SK-N-SH (cell line): ENCODE measurements at places on chromosomes 5 and 9. TPM values are rescaled to one million over a fixed set of nuclear protein-coding genes. Genes with fewer than 3 reads are reported as not detected.
A peak's percentile ranks its signal among the peaks of the same experiment; 100 is the strongest.

GRCh38 chr5:22542340-22542739 is 310.8 kb downstream of the CDH12 start:
- no peak for DNase-seq

DNA sequence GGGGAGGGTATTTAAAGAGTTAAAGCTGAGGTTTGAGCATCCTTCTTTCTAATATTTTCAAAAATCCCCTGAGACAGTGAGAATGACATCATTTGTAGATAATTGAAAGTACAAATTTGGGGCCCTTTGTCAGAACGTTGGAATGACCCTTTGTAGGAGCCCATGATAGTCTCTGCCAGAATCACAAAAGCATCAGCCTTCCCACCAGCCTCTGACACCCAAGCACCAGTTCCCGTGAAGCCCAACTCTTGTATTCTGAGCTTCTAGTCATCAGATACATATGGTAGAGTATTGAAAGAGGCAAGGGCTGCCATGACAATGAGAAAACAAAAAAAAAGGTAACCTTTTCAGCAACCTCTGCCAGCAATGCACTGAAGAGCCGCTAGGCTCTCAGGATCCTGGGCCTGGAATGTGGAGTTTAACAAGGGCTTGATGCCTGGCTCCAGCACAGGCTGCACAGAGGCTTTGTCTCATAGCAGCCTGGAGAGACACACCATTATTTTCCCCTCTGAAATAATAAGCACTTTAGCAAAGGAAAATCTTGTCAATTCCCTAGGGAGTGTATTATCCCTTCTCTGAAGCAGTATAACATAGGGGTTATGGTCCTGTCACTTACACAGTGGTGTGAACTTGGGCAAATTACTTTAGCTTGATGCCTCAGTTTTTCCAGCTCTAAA is 114.4 kb downstream of the ZNF608 start:
- DNase-seq = no peak

DNA sequence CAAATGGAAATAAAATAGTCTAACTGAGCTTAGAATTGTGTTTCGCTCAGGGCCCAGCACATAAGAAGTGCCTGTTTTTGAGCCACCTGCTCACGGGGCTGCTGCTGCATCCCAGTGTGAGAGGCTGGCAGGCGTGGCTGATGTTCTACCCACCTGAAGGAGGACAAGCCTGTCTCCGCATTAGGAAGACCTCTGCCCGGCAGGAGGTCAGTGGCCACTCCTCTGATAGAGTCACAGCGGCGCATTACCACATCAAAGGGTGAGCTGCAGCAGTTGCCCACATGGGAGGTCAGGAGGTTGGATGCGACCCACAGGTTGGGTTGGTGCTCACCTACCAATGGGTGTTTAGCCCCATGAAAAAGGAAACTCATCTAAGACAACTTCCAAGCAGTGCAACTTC is 3.7 kb upstream of the SLC6A7 start:
- no peak for DNase-seq

- no peak for DNase-seq
These were observed 136.3 kb upstream of the ASTN2 start for GRCh38 chr9:117551171-117551570.

DNA sequence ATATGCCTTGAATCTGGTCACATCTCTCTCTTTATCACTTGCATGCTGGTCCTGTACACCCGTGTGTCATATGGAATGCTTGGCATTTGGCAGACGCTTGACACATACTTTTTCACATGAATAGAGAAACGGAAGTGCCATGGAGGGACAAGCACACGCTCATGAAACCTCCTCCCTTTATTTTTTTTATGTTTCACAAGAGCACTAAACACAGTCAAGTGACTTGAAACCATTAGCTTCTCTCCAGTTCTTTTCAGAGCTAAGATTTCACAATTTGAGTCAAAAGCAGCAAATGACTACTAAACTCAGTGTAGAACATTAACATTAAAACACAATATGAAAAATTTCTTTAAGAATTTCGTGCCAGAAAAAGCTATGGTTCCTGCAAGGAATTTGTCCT is 151.1 kb downstream of the DOCK2 start:
- DNase-seq = no peak

GRCh38 chr9:107794259-107794658 is 304.7 kb upstream of the KLF4 start:
- no peak for DNase-seq

GRCh38 chr5:61363401-61364114 is 31.5 kb downstream of the ZSWIM6 start:
- no peak for DNase-seq

NIPAL4 gene
- 2.3 and 2.6 TPM in 2 replicates for polyA plus RNA-seq

GRCh38 chr9:98902516-98902915 is 41.2 kb upstream of the COL15A1 start:
- DNase-seq = no peak

DNA sequence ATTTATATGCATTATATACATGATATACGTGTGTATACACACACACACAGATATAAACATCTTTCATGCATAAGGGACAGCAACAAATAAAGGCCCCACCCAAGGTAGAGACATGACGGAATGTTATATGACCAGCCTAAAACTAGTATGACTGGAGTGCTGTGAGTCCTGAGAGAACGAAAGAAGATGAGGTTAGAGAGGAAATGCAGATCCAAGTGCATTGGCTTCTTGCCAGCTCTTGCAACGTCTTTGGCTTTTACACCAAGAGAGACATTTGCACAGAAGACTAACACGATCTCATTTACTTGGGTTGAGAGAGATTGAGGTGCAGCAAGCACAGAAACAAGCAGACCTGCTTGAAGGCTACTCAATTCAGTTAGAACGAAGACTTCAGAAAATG is 23.0 kb downstream of the CDH10 start:
- no peak for DNase-seq

DNA sequence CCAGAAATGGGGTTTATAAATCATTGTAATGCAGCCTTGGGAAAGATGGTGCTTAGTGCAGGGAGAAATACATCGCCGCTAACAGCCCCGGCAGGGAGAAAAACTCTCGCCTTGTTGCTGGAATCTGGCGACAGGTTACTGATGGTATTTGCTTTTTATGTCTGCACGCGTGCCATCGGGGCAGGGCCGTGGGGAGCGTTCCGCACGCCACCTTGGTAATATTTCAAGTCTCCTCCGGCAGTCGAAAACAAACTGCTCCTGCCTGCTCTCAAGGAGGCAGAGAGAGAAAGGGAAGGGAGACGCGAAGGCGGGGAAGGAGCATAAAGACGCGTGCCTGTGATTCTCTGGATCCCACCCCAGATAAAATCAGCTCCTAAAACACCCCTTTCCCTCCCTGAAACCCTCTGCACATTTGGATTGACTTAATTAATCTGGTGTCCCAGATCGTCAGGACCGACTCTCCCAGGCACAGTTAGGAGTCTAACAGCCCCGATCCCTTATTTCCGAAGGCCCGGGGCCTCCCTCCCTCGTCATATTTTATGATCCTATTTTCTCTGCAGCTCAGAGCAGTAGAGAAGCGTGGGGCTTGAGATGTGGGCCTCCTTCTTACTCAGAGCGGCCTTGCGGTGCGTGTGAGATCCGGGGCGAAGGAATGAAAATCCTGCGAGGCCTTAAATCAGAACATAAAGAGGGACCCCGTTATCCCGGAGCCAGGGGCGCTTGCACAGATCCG is 47.7 kb downstream of the CFAP77 start:
- DNase-seq = no peak

- DNase-seq = no peak
These were observed 145.3 kb downstream of the CACNA1B start for GRCh38 chr9:138022756-138023393.

- DNase-seq = no peak
These were observed 154.2 kb downstream of the DOCK2 start for GRCh38 chr5:169791251-169791650.

- peak; percentile 76 for DNase-seq
These were observed 63.1 kb downstream of the RCL1 start for GRCh38 chr9:4855841-4856240.

DNA sequence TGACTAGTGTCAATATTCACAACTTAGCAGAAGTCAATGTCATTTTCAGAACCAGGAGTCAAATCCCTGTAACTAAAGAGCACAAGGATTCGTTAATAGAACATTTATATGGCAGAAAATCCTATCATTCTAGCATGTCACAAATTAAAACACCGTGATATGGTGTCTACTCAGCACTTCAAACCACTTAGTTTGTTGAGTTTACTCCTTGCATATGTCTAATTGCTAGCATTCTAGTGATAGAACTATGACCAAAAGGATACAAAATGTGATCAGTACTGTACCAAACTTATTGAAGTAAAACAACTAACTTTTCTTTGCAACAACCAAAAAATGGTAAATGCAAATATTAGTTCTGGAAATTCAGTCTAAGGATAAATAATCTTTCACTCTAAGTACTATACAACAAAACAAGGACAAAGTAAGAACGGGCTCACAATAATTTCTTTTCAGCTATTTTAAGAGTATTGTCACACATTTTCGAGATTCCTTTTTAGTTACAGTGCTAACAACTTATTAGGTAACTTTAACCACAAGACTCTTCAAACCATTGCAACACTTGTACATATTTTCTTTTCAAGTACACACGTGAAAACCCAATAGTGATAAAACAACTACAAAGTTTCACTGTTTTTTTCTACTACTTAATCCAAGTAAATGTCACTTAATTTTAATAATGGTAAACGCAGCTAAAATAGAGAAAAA is 845.2 kb upstream of the CDH10 start:
- DNase-seq = no peak

- no peak for DNase-seq
These were observed 4.9 kb downstream of the FBXO38 start for GRCh38 chr5:148388696-148389095.

SRA1 gene
- 35.9 and 37.8 TPM in 2 replicates for polyA plus RNA-seq

- no peak for DNase-seq
These were observed 229.3 kb downstream of the PCSK1 start for GRCh38 chr5:96203761-96204160.

DNA sequence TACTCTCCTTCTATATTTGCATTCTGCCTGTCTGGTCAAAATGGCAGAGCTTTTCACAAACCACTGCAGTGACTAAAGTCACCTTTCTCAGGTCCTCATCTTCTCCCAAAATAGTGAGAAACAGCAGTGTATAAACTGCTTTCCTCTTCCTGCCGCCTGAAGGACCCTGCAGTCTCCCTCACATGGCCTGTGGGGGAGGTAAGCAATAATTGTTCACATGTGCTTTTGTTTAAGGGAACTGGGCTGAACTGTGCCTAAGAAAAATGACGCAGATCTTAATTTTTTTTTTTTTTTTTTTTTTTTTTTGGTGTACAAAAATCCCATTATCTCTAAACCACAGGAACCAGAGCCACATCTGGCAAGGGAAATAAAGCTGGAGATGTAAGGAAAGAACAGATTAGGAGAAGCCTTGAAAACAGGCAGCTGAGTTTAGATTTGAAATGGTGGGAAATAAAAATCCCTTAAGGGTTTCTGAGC is 131.7 kb upstream of the VLDLR start:
- DNase-seq = peak; percentile 73

HTR1A gene
- polyA plus RNA-seq = not detected in 2 replicates

AIF1L gene
- polyA plus RNA-seq = 0.26 and 0.50 TPM in 2 replicates

CCDC187 gene
- not detected in 2 replicates for polyA plus RNA-seq

SLC12A2 gene
- 5.6 and 6.4 TPM in 2 replicates for polyA plus RNA-seq

TRUB2 gene
- polyA plus RNA-seq = 18.8 and 23.3 TPM in 2 replicates

DNA sequence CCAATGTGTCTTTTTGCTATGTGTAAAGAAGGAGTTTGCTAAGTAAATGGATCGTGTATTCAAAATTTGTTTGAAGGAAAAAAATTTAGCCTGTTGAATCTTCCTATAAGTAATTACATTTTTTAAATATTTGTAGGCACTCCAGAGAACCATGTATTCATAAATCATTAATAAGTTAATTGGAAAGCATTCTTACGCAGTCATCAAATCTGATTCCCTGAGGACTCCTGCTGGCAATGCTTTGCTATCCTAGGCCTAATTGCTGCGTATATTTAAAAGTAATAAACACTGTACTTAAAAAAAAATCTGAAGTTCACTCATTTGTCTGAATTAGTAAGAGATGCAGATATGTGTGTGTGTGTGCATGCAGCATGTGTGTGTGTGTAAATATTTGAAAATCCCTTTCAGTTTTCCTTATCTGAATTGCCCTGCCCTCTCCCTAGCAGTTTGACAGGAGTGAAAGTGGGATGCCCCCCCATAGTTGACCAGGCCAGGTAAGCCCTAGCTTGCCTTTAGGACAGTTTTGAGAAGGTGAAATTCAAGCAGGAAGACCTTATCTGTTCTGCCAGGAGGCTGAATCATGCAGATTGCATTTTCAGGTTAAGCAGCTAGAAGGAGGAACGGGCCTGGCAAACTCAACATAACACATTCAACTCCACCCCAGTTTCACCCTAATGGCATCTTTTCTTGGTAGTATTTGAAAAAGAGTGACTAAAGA is 81.2 kb upstream of the DNAH5 start:
- DNase-seq = no peak

GCNT4 gene
- 0.02 and 0.03 TPM in 2 replicates for polyA plus RNA-seq
